ENCODE measurements at places on chromosomes 4 and X. TPM values are rescaled to one million over a fixed set of nuclear protein-coding genes. Genes with fewer than 3 reads are reported as not detected.

- DNase-seq: peak; percentile 71
Measured at GRCh38 chrX:11381464-11381863, 88.3 kb downstream of the AMELX start.

Gene ASMT
- not detected for total RNA-seq

- DNase-seq: no peak
Measured at GRCh38 chr4:55808186-55808585, 11.4 kb upstream of the EXOC1L start.

Gene RBM41
- 8.1 TPM for total RNA-seq

DNA sequence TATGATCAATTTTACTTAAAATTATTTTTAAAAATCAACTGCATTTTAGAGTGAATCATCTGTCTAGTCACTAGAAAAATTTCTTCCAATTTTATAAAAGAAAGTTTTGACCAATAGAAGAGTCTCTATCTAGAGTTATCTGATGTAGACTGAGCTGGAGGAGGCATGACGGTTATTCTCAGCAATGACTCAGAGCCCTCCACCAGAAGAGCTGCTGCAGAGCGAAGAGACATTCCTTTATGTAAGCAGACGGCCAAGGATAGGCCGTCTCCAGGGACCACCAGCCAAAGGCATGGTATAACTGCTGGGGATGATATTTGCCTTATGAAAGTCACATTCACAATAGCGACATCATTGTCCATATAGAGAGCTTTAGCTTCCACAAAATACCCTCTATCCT lies 23.0 kb downstream of the LDB2 start:
- peak; percentile 82 for DNase-seq

Gene BBS7
- 7.3 TPM for total RNA-seq

Gene AVPR2
- 0.99 TPM for total RNA-seq

DNA sequence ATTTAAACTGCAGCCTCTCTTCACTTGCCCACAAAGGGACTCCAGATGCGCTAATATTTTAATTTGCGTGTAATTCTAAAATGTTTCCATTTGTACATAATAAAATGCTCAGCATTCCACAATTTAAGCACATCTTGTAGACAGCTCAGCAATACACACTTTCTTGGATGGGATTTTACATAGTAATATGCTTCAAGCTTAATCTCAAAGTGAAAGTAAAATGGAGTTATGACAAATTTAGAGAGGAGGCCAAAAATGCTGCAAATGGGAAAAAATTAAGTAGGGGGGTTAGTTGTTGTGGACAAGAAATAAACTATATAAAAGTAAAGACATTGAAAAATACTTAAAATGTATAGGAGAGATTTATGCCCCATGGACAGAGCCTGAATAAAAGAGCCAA lies 149.1 kb downstream of the FBXO8 start:
- DNase-seq: no peak

DNA sequence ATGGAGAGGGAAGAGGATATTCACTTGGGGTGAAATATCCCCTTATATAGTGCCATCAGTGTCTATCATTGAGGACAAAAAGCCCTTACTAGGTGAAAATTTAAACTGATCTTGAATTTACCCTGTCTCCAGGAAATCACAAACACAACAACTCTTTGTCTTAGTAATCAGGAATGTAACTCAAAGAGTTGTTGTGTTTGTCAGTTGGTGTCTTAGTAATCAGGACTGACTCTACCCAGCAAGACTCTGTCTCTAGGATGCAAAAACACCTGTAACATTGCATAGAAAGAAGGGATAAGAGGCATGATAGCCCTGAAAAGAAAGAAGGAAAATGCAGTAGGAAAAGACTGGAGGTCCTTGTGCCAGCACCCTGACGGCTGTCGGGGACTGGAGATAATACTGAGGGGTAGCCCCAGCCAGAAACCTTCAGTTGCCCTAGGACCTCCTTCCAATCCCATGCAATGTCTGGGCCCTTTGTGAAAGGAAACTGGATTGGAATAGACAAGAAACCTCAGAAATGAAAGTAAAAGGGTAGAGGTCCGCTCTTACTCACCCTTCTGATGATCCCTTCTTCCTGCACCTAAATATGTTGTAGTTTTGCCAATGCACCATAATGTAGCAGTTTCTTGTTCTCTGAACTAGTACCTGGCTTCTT lies 45.3 kb downstream of the HMGB2 start:
- no peak for DNase-seq

DNA sequence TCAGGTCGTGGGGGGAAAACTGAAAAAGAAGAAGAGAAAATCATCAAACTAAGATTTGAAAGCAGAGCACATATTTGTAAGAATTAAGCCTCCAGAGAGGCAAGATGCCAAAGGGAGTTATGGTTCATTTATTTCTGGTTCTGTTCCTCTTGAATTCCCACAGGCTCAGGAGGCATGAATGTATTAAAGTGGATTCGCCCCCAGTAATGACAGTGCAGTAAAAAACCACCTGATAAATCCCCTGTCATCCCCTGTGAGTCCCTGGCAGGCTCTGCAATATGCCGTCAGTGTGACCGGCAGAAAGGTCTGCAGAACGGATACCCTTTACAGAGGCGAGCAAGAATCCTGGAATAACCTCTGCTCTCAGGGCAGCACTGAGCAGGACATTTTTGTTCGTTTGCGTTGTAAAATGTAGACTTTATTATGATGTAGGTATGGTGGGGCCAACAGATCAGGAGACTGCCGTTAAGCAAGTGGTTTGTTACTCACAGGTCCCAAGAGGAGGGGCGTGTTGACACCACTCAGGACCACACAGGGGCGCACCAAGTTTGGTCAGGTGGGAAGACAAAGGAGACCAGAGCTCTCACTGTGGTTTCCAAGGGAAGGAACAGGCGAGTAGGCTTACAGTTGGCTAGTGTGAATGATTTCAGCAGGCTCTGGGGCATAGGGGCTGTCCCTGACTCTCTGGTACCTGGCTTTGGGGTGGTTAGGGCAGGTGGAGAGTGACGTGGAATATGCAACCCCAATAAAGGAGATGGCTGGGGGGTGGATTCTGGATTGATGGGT lies 75.3 kb downstream of the DHRSX start:
- DNase-seq: no peak

DNA sequence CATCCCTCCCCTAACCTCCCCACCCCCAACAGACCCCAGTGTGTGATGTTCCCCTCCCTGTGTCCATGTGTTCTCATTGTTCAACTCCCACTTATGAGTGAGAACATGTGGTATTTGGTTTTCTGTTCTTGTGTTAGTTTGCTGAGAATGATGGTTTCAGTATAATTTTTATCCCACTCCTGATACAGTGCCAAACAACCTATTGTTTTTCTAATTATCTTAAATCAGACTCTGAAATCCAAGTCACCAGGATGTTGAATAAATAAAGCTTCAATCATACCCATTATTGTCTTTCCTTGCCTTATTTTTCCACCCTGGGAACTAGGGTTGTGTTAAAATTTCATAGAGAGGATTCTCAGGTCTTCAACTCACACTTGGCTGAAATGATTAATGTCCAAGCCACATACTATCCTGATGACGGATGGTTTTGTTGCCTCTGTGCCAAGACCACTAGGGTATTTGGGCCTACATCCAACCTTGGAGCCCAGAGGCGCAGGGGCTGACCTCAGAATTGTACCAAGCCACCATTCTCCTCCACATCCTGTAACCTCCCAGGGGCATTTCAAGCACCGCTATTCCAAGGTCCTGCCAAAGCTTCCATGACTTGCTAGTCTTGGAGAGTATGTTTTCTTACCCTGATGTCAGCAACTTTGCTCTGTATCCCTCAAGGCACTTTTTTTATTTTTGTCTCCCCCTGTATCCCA lies 332.4 kb downstream of the ARHGAP24 start:
- peak; percentile 91 for DNase-seq

Gene TCEAL6
- not detected for total RNA-seq

DNA sequence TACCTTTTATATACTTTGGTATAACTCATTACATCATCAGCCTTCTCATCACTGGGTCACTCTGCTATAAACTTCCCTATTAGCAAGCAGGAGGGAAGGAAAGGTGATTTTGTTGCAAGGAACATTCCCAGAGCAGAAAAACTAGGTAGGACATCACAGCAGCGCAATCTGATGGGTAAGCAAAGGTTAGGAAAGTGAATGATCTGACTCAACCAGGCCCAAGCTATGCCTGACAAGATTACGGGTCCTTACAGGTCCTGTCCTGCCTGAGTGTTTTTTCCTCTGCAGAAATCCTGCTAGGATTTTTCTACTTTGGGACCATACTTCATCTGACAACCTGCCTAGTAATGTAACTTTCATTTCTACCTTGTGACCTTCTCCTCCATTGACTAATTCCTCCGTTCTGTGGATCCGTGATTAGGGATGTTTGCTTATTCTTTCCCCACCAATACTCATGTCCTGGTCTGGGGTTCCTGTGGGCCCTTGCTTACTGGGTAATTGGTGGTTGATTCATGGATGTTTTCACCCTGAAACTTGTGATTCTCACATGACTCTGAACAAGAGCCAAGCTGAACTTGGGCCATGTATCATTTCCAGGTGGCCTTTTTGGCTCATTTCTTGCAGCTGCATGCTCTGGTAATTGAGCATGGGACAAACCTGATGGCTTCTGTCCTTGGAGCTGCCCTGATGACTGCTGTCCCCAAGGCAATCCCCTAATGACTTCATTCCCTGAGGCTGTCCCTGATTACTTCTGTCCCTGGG lies 111.9 kb upstream of the KIT start:
- no peak for DNase-seq

Gene HOPX
- total RNA-seq: 1.7 TPM

All from lung microvascular endothelial cell (primary cell).